ENCODE measurements at places on chromosomes 4 and X.

GRCh38 chr4:68062501-68062900 is 67.2 kb downstream of the TMPRSS11F start:
- H3K4me1 ChIP-seq, result no peaks in the 10 kb centered on the region
- H3K36me3 ChIP-seq, result no peaks in the 10 kb centered on the region
- H3K27me3 ChIP-seq, result no peaks in the 10 kb centered on the region
- DNase-seq, result no peak

- H3K4me1 ChIP-seq, result no peaks in the 10 kb centered on the region
- no peak overlapping the region for H3K27ac ChIP-seq
- H3K36me3 ChIP-seq, result no peaks in the 10 kb centered on the region
Observed at GRCh38 chr4:152926959-152927358, 9.2 kb upstream of the FHDC1 start.

- no peaks in the 10 kb centered on the region for H3K4me1 ChIP-seq
- H3K4me3 ChIP-seq, result no peak overlapping the region
- H3K36me3 ChIP-seq, result no peaks in the 10 kb centered on the region
- no peak for DNase-seq
Observed at GRCh38 chrX:136450050-136450830, 37.5 kb upstream of the BRS3 start.

- DNase-seq, result no peak
- no peaks in the 10 kb centered on the region for H3K36me3 ChIP-seq
- H3K27me3 ChIP-seq, result no peaks in the 10 kb centered on the region
- H3K27ac ChIP-seq, result no peak overlapping the region
- no peaks in the 10 kb centered on the region for H3K4me1 ChIP-seq
Observed at GRCh38 chrX:17564689-17565409, 172.4 kb upstream of the SCML1 start.

DNA sequence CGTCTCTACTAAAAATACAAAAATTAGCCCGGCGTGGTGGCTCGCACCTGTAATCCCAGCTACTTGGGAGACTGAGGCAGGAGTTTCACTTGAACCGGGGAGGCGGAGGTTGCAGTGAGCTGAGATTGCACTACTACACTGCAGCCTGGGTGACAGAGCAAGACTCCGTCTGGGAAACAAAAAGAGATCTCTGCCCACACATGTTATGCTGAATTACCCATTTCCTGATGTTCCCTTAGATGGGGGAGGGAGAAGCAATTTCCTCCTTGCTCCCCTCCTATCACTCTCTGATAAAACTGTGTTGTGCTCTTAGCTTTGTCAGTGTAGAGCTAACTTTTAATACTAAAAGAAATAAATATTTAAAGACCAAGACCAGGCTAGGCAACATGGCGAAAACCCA is 102.5 kb downstream of the LARP7 start:
- H3K27ac ChIP-seq, result no peak overlapping the region
- no peak overlapping the region for H3K4me3 ChIP-seq
- no peak for DNase-seq
- H3K36me3 ChIP-seq, result no peaks in the 10 kb centered on the region
- H3K27me3 ChIP-seq, result no peaks in the 10 kb centered on the region
- no peaks in the 10 kb centered on the region for H3K4me1 ChIP-seq

GRCh38 chrX:68304602-68305001 is 128.7 kb downstream of the OPHN1 start:
- no peaks in the 10 kb centered on the region for H3K27me3 ChIP-seq
- H3K27ac ChIP-seq, result no peak overlapping the region
- H3K4me1 ChIP-seq, result no peaks in the 10 kb centered on the region
- no peaks in the 10 kb centered on the region for H3K36me3 ChIP-seq

DNA sequence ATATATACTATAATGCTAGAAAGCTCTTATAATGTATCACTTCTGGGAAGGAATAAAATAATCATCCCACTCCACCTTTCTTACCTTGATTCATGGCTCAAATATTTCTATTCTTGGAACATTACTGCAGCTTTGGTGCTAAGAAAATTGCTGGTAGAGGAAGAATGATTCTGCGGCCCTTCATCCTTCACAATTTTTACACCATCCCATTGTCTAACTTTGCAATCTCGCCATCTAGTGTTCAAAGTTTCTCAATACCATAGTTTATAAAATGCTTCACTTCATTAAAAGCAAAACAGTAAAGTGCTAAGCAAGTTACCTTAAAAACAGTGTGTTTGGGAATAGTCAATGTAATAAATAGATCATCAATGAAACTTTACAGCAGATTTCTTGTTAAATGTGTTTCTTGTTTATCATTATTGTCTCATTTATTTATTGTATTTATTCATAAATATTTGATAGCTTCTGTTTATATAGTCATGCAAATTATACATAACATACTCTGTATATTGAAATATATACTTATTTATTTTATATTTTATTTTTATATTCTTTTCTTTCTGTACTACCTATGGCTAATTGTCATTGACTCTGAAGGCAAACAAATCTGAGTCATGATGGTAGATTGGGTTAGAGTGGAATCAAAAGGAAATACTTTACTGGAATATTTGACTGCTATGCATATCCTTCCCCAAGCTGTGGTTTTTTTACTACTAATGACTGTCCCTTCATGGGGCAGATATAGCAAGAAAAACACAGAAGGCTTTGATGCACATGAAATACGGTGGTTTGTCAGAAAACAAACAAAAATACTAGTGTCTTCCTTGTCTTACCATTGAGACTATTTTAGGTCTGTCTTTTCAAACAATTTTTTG is 390.7 kb downstream of the MAPK10 start:
- no peaks in the 10 kb centered on the region for H3K4me1 ChIP-seq
- H3K36me3 ChIP-seq, result no peaks in the 10 kb centered on the region
- no peak overlapping the region for H3K27ac ChIP-seq
- no peak overlapping the region for H3K4me3 ChIP-seq

DNA sequence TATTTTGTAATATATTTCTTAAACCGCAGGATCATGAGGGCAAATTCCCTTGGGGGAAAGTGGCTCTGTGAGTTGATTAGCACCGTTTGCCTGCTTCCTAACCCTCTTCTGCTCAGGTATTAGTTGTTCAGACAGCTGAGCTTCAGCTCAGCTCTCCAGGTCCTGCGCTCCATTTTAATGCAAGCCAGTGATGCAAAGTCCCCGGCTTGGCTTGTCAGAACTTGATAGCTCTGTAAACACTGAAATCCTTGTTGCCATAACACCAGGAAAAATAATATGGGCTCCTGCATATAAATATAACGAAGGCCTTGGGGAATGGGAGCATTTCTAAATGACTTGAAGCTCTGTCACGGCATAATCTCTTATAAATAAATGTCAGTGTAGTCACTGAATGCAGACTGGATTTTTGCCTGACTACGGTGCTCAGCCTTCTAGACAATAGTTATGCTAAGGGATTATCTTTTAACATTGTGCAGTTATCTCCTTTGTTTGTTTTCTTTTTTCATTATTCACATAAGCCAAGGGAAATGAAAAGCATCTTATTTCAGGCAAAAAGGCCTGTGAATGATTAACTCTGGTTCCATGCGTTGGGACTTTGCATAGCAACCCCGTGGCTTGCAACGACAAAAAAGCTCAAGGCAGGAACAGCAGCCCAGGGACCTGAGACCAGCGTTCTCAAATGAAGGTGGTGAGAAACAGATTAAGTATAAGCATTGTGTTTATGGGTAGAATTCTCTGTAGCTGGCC is 253.2 kb downstream of the SPRY1 start:
- no peaks in the 10 kb centered on the region for H3K27me3 ChIP-seq
- no peak for DNase-seq
- H3K4me1 ChIP-seq, result no peaks in the 10 kb centered on the region
- no peak overlapping the region for H3K4me3 ChIP-seq

DNA sequence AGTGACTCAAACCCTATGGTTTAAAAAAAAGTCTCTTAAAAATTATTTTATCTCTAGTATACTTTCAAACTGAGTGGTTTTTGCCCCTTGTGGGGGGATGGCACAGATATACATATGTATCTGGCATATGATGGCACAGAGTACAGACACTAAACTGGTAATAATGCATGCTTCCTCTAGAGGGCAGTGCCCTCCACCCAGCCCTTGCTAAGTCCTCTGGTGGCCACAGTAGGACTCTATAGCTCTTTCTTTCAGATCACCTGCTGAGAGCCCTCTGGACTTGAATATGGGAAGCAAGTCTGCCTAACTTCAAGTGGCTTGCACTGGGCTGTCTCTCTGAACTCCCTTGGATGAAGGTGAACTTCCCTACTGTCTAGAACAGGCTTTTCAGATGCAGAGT is 66.3 kb downstream of the TSPAN7 start:
- no peaks in the 10 kb centered on the region for H3K4me1 ChIP-seq
- no peaks in the 10 kb centered on the region for H3K36me3 ChIP-seq
- DNase-seq, result no peak
- H3K27ac ChIP-seq, result no peak overlapping the region
- no peak overlapping the region for H3K4me3 ChIP-seq

DNA sequence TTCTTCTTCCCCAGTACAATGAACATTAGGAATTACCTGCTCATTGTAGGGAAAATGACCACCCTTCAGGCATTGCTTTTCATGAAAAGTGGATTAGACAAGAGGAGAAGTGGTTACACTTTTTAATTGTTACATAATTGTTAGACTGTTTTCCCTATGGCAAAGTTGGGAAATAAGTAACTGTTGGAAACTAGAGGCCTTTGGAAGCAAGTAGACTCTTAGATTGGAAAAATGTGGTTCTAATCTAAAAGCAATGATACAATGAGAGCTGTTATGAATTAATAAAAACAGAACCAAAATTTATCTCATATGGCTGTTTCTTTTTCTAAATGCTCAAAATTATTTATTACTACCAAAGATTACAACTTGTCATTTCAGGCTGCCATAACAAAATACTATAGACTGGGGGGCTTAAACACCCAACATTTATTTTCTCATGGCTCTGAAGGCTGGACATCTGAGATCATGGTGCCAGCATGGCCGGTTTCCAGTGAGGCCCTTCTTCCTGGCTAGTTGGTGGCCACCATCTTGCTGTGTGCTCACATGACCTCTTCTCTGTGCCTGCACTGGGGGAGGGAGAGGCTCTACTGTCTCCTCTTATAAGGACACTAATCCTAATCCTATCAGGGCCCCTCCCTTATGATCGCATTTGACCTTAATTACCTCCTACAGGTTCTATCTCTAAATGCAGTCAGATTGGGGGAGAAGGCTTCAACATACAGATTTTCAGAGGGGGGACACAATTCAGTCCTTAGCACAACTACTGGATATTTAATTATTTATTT is 12.5 kb downstream of the CC2D2A start:
- no peak overlapping the region for H3K4me3 ChIP-seq
- no peak for DNase-seq
- H3K27me3 ChIP-seq, result no peaks in the 10 kb centered on the region
- H3K36me3 ChIP-seq, result no peaks in the 10 kb centered on the region
- no peak overlapping the region for H3K27ac ChIP-seq
- peaks cover 10% of the 10 kb centered on the region for H3K4me1 ChIP-seq

DNA sequence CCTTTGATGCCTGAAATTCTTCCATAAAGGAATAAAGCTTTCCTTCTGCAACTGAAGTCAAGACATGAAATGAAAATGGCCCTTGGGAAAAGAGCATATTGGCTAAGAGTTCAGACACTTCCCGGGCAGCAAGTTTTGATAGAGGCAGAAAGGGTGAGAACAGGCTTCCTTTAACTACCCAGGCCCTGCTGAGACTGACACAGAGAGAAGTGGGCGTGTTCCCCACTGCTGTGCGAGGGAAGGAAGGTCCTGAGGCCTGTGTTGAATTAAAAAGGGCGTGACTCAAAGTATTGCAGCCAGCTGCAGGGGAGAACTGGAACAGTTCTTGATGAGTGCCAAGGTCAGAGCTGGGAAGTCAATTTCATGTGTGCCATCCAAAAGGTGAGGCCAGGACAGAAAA is 33.9 kb upstream of the ADGRG2 start:
- no peaks in the 10 kb centered on the region for H3K4me1 ChIP-seq
- DNase-seq, result no peak
- H3K27me3 ChIP-seq, result peaks cover 6% of the 10 kb centered on the region
- no peak overlapping the region for H3K4me3 ChIP-seq

DNA sequence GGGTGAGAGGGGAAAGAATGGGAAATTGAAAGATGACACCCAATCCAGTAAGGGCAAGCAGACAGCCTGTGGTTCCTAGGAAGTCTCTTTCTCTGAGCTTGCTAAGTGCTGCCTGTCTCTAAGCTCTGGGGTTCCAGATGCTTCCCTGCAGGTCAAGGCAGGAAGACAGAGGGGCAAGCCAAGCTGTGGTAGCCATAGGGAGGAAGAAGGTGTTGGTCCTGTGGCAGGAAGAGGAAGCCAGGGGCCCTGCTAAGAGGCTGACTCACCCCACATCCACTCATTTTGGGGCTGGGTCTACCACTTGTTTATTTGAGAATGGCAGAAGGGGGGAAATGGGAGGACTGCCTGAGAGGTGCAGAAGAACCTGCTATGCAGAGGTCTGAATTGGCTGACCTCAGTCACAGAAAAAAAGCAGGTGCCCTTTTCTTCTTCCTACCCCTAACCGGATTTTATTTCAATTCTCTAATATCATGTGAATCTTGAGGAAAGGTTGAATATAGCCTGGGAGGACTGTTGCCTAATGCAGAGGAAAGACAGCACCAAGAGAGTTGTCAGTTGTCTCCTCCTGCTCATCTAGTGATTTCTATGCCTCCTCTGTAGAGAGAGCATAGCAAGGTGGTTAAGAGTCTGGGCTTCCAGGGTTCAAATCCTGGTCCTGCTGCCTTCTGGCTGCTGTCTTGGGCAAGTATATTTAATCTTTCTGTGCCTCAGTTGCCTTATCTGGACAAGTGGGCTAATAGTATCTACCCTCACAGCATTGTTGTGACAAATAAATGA is 27.4 kb downstream of the HOPX start:
- no peak for DNase-seq
- H3K4me3 ChIP-seq, result no peak overlapping the region
- H3K27ac ChIP-seq, result no peak overlapping the region

DNA sequence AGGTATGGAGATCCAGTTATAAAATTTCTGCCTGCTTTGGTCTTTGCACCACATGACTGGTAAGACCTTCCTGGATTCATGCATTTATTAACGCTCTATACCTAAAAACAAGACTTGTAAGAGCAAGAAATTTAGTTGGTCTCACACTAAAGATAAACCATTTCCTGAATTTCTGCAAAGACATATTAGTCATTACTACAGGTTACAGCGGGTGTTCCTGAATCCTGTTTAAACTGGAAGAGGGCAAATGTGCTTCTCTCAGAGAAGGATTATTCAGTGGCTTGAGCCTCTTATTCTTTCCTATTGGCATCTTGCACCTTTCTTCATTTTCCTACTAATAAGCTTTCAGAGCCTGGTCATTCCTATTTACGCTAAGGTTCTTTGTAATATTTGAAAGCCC is 397.6 kb upstream of the TENM3 start:
- H3K27me3 ChIP-seq, result no peaks in the 10 kb centered on the region
- no peak overlapping the region for H3K27ac ChIP-seq
- no peak overlapping the region for H3K4me3 ChIP-seq

DNA sequence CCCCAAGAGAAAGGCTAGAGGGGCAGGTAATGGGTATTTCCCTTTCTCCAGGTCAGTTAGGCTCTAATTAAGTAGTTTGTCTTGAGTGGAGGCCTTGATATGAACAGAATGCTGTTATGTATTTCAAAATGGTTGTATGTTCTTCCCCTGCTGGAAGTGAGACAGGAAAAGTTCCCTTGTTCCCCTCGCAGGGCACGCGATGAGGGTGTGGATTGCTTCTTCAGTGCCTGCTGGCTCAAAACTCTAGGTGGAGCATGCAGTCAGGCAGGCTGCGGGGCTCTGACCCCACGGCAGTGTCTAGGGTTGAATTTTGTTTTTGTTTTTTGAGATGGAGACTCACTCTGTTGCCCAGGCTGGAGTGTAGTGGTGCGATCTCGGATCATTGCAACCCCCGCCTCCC is 341.0 kb upstream of the ZCCHC13 start:
- H3K36me3 ChIP-seq, result no peaks in the 10 kb centered on the region
- no peak overlapping the region for H3K4me3 ChIP-seq
- no peaks in the 10 kb centered on the region for H3K27me3 ChIP-seq
- H3K27ac ChIP-seq, result no peak overlapping the region

GRCh38 chrX:153824348-153824747 is 6.0 kb downstream of the PDZD4 start:
- H3K27me3 ChIP-seq, result peaks cover 35% of the 10 kb centered on the region
- H3K36me3 ChIP-seq, result no peaks in the 10 kb centered on the region

All from adrenal gland (tissue), 19 donors.